ENCODE measurements at places on chromosomes 3 and 15.

GRCh38 chr3:70770650-70771049 is 458.2 kb upstream of the MDFIC2 start:
- no peak for DNase-seq

DNA sequence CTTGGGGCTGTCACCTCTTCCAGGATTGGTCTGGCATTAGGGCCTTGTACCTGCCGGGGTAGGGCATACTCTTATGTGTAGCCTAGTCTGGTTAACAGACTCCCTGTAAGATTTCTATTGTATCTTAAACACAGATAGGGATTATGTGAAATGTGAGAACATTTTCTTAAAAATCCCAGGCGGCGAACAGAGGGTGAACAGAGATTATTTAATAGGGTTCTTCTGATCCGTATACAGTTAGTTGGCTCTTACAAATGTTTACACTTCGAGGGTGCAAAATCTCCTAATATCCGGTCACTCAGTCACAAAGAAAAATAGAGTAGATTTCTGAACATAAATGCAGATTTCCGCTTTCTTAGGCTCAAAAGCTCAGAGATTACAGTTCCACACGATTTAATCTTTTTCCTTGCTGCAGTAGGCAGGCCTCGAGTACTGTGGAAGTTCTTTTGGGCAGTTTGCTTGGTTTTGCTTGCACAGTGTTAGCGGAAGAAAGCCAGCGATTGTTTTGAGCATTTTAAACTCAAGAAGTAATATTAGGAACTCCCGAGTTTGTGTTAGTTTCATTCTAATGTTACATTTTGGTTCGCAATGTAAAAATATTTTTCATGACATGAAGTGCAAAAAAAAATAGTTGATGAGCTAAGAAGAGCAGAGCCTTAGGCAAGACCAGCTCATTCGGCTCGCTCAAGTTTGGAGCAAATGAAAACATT is 993 bp downstream of the PLCL2 start:
- no peak for DNase-seq

DNA sequence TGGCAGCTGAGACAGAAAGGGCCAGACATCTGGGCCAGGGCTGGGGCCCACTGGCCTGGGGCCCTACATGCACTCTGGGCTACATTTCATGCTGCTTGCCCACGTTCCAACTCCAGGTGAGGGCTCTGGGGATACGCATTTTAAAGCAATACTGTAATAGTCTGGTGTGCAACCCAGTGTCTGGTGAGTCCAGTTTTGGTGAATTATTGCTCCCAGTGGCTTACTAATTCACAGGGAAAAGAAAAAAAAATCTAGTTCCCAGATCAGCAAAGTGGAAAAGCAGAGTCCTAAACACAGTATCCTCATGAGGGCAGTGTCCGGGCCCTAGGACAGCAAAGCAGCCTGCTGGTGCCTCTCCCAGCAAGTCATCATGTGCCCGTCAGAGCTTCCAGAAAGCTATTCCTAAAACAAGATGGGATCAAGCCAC is 82.4 kb downstream of the CCNL1 start:
- DNase-seq, result no peak

- no peak for DNase-seq
These were observed 189.1 kb downstream of the ANXA2 start for GRCh38 chr15:60208709-60209108.

DNA sequence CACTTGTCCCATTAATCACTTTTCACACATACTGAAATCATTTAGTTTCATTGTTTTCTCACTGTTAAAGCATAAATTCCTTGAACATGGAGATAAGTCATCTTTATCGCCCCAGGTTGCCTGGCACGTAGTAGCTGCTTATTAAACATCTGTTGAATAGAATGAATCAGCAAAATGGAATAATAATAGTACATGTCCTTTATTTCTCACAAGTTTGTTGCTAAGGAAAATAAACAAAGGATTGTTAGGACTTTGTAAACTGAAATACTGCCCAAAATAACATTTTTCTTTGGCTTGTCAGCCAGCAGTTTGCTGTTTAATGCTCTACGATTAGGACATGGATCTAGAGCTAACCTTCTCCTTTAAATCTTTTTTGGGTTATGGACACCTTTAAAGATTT is 17.9 kb downstream of the SLC35A5 start:
- DNase-seq, result no peak

GRCh38 chr15:96355568-96356187 is 25.2 kb downstream of the NR2F2 start:
- no peak for DNase-seq

GRCh38 chr15:69359722-69360121 is 54.4 kb upstream of the KIF23 start:
- no peak for DNase-seq

- DNase-seq, result peak; percentile 75
These were observed 60.9 kb downstream of the STRIT1 start for GRCh38 chr3:155232605-155233004.

DNA sequence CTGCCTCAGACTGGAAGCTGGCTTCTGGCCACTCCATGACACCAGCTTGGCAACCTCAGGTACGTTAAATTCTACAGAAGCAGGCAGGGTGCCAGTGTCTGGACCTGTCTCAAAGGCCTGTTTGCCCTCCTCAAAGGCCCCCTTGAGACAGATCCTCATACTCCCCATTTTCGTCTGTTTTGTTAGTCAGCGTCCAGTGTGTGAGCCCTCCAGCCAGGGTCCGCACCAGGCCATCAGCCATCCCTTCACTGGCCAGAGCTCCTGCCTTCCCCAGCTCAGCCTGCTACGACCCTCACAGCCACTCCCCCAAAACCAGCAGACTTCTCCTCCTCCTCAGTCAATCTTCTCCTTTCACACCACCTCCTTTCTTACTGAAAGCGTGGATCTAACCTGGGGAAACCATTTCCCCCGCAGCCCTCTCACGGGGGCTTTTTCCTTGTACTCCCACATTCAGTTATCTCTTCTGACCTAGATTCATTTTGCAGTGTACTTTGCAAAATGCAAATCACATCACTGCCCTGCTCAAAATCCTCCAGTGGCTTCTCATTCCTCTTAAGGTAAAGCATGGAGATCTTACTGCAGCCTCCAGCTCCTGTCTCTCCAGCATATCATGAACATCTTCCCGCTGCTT is 66.1 kb upstream of the CTDSPL start:
- DNase-seq, result no peak

- no peak for DNase-seq
These were observed 396.5 kb downstream of the EPHA3 start for GRCh38 chr3:89503891-89504391.

GRCh38 chr15:29568840-29569532 is 253.3 kb downstream of the TJP1 start:
- DNase-seq, result peak; percentile 80
